ENCODE measurements at places on chromosomes 2 and 18.

DNA sequence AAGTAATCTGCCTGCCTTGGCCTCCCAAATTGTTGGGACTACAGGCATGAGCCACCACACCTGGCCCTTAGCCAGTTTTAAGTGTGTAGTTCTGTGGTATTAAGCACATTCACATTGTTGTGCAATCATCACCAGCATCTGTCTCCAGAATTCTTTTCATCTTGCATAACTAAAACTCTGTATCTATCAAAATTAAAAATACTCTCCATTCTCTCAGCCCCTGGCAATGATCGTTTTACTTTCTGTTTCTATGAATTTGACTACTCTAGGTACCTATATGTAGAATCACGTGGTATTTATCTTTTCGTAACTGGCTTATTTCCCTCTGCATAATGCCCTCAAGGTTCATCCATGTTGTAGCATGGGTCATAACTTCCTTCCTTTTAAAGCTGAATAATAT lies 45.5 kb upstream of the CAVIN2 start:
- DNase-seq, result no peak

DNA sequence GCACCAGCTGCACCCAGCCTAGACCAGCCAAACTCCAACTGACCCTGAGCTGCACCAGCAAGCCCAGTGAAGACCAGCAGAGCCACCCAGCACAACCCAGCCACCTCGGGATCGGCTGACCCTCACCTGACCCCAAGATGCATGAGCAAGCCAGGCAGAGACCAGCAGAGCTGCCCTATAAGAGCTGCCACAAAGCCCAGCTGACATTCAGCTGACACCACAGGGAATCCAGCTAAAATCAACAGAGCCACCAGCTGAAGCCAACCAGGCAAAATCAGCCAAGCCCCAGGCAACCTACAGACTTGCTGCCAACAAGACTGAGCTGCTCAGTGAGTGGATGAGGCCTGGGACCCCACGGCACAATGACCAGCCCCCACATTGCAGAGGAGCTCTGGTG lies 54.6 kb downstream of the CYP27C1 start:
- no peak for DNase-seq

DNA sequence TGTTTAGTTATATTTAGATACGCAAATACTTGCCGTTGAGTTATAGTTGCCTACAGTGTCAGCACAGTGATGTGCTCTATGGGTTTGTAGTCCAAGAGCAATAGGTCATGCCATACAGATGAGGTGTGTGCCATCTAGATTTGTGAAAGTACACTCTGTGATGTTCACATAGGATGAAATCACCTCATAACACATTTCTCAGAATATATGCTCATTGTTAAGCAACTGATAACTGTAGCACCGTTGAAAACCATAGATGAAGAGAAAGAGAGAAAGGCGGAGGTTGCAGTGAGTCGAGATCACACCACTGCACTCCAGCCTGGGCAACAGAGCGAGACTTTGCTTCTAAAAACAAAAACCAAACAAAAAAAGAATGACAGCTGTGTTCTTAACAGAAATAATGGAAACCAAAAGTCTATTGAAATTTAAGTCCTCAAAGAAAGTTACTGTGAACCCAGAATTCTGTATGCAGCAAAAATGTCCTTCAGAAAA lies 9.5 kb downstream of the DGKD start:
- DNase-seq, result no peak

GRCh38 chr2:120053891-120054290 lies 41.0 kb downstream of the EPB41L5 start:
- no peak for DNase-seq

GRCh38 chr2:66523377-66523969 lies 88.5 kb downstream of the MEIS1 start:
- no peak for DNase-seq

- DNase-seq, result no peak
Measured at GRCh38 chr2:61214171-61214570, 52.2 kb downstream of the C2orf74 start.

GRCh38 chr2:209334188-209335017 lies 89.4 kb upstream of the MAP2 start:
- DNase-seq, result no peak

DNA sequence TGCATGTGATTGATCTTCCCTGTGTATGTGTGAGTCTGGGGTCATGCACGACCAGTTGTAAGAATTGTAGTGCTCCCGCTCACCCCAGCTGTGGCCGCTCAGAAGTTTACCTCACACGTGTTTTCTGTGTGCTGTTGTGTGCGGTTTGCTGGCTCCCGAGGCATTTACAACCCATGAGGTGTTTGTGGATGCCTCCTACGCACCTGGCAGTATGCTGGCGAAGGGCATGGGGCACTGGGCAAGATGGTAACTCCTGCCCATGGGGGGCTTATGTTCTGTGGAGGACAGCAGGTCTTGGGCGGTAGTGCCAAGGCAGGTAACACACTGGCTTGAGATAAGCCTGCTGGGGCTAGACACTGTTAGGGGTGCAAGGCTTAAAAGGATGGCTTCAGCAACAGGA lies 102.6 kb upstream of the HS6ST1 start:
- DNase-seq, result no peak

GRCh38 chr2:163888591-163888990 lies 152.8 kb upstream of the FIGN start:
- no peak for DNase-seq

DNA sequence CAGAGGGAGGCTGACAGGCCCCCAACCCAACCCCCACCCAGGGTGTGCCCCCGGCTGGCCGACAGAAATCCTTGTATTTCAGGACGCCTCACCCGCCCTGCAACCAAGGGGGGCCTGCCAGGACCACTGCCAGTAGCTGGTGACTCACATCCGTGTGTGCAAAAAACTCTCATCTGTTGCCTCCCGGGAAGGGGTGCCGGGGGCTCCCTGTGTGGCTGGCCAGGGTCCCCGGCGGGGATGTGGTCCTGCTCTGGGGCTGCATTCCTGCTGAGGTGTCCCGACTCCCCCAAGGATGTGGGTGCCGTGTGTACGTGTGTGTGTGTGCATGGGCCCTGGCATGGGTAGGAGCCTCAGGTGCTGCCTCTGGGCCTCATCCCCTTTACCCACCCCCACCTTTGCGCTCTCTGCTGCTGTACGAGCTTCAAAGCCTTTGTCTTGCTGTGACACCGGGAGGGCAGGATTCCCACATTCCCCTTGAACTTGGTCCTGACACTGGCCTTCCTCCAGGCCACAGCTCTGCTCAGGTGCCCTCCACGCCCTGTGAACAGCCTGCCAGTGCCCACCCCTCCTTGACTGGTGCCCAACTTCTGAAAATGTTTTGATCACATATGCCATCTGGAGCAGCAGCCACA lies 226.3 kb upstream of the HDAC4 start:
- no peak for DNase-seq

- no peak for DNase-seq
Measured at GRCh38 chr2:64985447-64985846, 3.8 kb upstream of the SLC1A4 start.

- DNase-seq, result no peak
Measured at GRCh38 chr2:100214265-100214971, 72.0 kb upstream of the AFF3 start.

- no peak for DNase-seq
Measured at GRCh38 chr2:178498137-178498536, 17.9 kb downstream of the PLEKHA3 start.

- DNase-seq, result no peak
Measured at GRCh38 chr2:100334929-100335328, 12.6 kb upstream of the LONRF2 start.

DNA sequence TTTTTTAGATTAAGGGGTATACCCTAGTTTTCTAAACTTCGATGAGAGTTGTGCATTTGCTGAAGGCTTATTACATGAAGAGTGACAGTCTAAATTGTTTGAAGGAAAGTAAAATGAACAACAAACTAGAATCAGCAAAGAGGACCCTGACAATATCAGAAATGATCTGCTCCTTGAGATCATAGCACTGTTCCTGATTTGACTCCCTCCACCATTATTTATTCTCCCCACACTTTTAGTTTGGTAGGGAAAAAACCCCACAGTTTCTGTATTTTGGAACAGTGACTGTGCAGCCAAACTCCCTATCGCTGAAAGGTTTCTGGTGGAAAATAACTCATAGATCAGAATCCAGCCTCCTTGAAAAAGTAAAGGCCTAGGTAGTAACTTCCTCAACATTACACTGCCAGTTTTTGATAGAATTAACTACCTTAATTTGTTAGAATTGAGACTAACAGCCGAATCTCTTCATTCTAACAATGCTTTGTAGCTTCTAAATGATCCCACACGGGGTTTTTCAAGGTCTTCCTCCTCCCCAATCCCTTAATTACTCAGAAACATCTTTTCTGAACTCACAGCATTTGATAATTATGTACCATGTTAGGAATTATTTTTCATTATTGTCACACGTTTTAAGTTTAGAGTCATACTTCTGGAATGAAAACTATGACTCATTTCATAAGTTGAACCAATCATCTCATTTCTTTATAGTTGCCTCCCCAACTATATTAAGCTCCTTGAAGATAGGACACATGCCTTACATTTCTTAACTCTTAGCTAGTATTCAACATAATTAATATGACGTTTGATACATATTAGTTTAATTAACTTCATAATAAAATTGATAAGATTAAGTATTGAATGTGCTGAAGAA lies 2.9 kb downstream of the MYL12A start:
- DNase-seq, result no peak

DNA sequence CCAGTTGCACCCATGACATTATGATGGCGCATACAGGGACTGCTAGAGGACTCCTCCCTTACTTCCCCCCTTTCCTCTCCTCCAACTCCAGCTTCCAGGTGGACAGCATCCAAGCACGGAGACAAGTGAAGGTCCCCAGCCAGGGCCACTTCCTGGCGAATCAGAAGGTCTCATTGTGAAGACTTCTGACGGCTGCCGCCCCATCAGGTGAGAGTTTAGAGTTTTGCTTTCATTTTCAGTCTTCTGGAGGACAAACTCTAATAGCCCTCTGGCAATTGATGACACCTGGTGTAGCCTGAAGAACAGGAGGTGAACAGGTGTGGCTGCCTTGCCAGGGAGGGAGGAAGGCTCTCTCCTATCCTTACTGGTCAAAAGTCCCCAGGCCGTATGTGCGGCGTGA lies 77.3 kb upstream of the KCNH7 start:
- no peak for DNase-seq

GRCh38 chr2:127675331-127676261 lies at the start of gene LIMS2:
Gene LIMS2 (minus strand): TSS chr2:127675530. CDS start chr2:127675024, 506 bp downstream.
- DNase-seq, result no peak

- DNase-seq, result no peak
Measured at GRCh38 chr2:42804338-42804737, 12.0 kb upstream of the HAAO start.

- no peak for DNase-seq
Measured at GRCh38 chr2:24351627-24351938, 8.8 kb downstream of the ITSN2 start.

DNA sequence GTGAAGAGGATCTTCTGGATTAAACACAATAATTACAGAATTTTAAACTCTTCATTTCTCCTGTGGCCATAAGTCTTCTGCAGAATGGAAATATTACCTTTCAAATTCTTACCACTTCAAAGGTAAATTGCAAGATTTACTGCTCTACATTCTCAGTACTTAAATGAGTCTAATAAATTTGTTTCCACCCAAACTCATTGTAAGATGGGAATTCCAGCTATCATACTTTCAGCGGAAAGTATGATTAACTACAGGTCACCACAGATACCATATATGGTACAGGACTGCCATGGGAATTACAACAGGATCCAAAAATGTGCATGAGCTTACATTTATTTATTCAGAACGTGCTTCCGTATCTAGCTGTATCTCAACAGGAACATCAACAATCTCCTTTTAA lies 3.1 kb downstream of the DSC3 start:
- DNase-seq, result no peak

DNA sequence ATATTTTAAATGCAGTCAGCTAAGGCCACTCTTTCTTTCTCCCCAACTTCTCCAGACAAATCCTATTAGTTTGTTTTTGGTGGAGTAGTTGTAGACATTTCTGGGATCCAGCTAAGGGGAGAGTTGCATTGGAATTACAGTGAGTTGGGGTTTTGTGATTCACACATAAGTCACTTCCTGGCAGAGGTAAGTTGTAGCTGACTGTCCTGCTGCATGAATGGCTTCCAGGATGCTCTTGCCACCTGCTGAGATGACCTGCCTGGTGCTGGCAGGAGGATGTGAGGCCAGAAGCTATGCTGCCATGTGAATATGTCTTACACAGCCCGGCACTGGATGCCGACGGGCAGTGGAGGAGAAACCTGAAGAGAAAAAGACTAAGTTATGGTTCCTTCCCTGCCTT lies 243.7 kb downstream of the TDRD15 start:
- no peak for DNase-seq

- DNase-seq, result no peak
Measured at GRCh38 chr18:46261799-46262198, 157.6 kb downstream of the HAUS1 start.

GRCh38 chr18:62844850-62845643 lies 129.7 kb downstream of the PHLPP1 start:
- no peak for DNase-seq

DNA sequence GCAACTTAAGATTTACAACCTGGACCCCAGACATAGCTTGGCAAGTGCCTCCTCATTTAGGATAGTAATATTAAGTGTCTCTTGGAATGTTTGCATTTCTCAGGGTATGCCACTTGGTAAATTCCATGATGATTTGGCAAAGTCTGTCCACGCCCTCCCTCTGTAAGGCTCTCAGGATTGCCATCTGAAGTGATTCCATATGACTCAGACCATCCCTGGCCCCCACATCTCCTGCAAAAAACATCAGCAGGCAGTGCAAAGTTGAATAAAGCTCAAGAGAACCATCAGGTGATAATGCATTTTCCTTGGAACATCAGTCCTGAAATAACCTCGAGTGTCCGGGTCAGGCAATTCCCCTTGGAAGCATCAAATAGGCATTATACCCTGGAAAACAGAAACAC lies 27.1 kb upstream of the PIEZO2 start:
- DNase-seq, result no peak

DNA sequence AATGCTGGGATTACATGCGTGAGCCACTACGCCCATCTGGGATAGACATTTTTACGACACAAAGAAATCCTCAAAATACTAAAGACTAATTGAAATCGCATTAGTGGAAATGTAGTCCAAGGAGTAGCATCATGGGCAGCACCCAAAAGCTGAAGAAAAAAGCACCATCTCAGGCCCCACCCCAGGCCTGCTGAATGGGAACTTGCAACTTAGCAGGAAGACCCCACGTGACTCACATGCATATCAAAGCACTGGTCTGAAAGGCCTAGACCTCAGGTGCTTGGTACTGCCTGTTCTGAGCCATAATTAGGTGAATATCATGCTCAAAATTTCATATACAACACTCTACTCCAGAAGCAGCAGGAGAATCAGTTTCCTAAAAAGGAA lies 28.9 kb downstream of the SPRED2 start:
- no peak for DNase-seq

GRCh38 chr2:169415233-169415748 lies 53.0 kb upstream of the LRP2 start:
- DNase-seq, result no peak

GRCh38 chr18:57131101-57131500 lies 15.8 kb upstream of the BOD1L2 start:
- DNase-seq, result no peak

DNA sequence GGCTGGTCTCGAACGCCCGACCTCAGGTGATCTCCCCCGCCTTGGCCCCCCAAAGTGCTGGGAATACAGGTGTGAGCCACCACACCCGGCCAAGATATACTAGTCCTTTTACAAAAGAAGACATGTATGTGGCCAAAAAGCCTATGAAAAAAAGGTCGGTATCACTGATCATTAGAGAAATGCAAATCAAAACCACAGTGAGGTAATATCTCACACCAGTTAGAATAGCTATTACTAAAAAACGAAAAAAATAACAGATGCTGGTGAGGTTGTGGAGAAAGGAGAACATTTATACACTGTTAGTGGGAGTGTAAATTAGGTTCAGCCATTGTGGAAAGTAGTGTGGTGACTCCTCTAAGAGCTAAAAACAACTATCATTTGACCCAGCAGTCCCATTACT lies 26.4 kb downstream of the KLHL23 start:
- DNase-seq, result no peak

GRCh38 chr2:15788455-15788829 lies 151.9 kb upstream of the MYCN start:
- no peak for DNase-seq

Data from activated T-cell treated with anti-CD3 and anti-CD28 coated beads, Interleukin-2, amount 50 U/mL, for 1 hour (primary cell).